ENCODE measurements at places on chromosomes 2 and 18.

- DNase-seq = no peak
Measured at GRCh38 chr2:216281876-216282275, 90.4 kb downstream of the MARCHF4 start.

- no peak for DNase-seq
Measured at GRCh38 chr2:12824778-12825379, 108.1 kb downstream of the TRIB2 start.

DNA sequence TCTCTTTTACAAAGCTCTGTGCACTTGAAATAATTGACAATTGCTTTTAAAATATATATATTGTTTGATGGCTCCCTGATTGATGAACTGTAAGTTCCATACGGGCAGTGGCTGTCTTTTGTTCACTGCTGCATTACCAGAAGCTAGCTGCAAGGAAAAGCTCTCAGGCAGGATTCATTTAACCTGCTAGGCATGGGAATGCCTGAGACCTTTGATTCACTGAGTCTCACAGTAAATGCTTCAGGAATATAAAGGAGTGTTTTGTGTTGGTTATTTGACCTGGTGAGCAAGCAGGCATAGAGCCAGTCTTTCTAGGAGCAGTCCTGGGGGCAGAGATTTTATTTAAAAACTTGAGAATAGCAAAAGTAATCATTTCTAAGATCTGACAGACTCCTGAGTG lies 193.2 kb upstream of the ITGA4 start:
- no peak for DNase-seq

- no peak for DNase-seq
Measured at GRCh38 chr2:189866296-189866695, 82.0 kb downstream of the PMS1 start.

DNA sequence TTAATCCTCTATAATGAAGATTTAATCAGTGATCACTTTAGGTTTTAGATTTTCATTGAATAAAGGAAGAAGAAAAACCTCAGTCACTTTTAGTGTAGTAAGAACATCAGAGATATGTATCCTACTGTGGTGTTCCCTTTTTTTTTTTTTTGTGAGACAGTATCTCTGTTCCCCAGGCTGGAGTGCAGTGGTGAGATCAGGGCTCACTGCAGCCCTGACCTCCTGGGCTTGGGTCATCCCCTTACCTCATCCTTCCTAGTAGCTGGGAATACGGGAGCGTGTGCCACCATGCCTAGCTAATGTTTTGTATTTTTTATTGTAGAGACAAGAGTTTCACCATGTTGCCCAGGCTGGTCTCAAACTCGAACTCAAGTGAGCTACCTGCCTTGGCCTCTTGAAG lies 5.1 kb downstream of the SLC39A10 start:
- no peak for DNase-seq

- no peak for DNase-seq
Measured at GRCh38 chr2:60336442-60337141, 216.9 kb downstream of the BCL11A start.

GRCh38 chr2:28453396-28453795 lies 42.5 kb upstream of the PLB1 start:
- no peak for DNase-seq
